ENCODE measurements at places on chromosomes 3 and 15. TPM values are rescaled to one million over a fixed set of nuclear protein-coding genes. Genes with fewer than 3 reads are reported as not detected.

LYZL4 gene
- total RNA-seq: not detected

SNTN gene
- 0.50 TPM for total RNA-seq

FBXW12 gene
- 0.99 TPM for total RNA-seq

NMNAT3 gene
- 8.0 TPM for total RNA-seq

ARGFX gene
- not detected for total RNA-seq

MED12L gene
- 12.5 TPM for total RNA-seq

LMAN1L gene
- total RNA-seq: not detected

PTPRG gene
- total RNA-seq: 106 TPM
